ENCODE measurements at places on chromosomes 11 and 22.

GRCh38 chr11:21475276-21475675, 717.6 kb upstream of the ANO5 start:
- no peak for DNase-seq

DNA sequence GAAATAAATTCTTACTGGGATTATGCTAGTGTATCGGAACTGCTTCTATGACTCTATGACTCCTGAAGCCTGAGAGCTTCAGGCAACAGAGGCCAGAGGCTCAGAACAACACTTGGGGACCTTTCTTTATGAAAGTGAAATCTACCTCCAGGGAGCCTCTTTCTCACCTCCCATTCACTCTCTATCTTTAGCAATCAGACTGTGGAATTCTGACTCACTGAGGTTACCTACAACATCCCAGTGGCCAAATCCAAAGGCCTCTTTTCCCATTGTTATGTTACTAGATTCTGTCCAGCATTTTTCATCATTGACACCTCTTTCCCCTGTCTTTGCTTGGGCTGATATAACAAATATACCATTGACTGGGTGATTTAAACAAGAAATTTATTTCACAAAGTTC, 14.1 kb upstream of the CYB5R2 start:
- DNase-seq: no peak

DNA sequence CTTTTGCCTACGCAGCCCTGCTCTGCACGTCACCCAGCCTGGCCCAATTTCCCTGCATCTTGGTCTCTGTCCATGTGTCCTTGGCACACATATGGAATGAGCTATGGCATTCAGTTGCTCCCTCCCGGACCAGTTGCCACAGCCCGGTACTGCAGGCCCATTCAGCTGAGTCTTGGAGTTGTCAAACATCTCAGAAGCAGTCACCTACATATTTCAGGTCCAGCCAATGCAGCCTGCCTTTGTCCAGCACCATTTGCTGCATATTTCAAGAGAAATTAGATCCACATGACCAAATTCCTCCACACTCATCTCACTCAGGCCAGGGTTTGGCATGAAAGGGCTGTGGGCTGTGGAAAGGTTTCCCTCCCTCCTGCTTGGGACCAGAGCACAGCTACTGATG, 76.8 kb downstream of the MN1 start:
- no peak for DNase-seq

DNA sequence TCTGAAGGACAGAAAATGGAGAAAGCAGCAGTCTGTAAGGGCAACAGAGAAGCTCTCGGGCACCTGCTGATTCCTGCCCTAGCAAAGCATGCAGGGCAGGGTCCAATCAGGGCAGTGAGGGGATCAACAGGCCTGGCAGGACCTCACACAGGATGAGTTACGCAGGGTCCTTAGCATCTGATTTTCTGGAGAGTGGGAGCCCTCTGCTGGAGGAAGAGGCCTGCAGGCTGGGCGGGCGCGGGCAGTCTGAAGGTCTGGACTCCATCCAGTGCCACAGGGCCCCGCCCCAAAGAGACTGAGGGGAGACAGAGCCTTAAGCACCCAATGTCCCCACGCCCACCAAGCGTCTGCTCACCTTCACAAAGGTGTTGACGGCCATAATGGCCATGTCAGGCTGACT, 28.9 kb downstream of the AP1B1 start:
- DNase-seq: peak; percentile 79

DNA sequence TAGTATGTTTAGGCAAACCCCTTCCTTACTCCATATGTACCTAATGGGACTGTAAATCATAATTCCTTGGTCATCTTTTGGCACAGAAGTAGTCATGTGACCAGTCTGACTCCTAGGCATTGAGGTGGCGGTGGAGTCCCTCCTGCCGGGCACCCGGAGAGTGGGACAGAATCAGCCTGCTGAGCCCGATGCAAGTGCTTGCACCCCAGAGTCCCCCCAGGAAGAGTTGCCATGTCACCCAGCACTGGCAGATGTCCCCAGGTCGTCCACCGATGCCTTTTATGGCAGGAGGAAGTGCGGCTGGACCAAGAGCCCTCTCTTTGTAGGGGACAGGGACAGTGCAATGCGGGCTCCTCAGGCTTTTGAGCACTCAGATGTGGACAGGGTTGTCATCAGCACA, 500.3 kb downstream of the NELL1 start:
- DNase-seq: peak; percentile 65

Data from spleen (tissue), 13 donors.